ENCODE measurements at places on chromosomes 3 and 15. TPM values are rescaled to one million over a fixed set of nuclear protein-coding genes. Genes with fewer than 3 reads are reported as not detected.

Gene LRRIQ4
- not detected for total RNA-seq

Gene COL6A5
- total RNA-seq, result not detected

Gene UNC45A
- 77.0 TPM for total RNA-seq

Gene FAH
- total RNA-seq, result 34.9 TPM

Gene CXCR6
- total RNA-seq, result 3.1 TPM

Gene NAALADL2
- total RNA-seq, result 59.2 TPM

Gene LRCH3
- total RNA-seq, result 82.9 TPM

Gene AADACL2
- total RNA-seq, result not detected

Gene SIDT1
- 61.6 TPM for total RNA-seq

Gene SOX14
- total RNA-seq, result not detected

Gene ANKUB1
- total RNA-seq, result not detected

Gene CACNA2D3
- total RNA-seq, result 8.3 TPM

Data from ureter (tissue), 1 donor.